ENCODE measurements at places on chromosomes 11 and 22.
A peak's percentile ranks its signal among the peaks of the same experiment; 100 is the strongest.

DNA sequence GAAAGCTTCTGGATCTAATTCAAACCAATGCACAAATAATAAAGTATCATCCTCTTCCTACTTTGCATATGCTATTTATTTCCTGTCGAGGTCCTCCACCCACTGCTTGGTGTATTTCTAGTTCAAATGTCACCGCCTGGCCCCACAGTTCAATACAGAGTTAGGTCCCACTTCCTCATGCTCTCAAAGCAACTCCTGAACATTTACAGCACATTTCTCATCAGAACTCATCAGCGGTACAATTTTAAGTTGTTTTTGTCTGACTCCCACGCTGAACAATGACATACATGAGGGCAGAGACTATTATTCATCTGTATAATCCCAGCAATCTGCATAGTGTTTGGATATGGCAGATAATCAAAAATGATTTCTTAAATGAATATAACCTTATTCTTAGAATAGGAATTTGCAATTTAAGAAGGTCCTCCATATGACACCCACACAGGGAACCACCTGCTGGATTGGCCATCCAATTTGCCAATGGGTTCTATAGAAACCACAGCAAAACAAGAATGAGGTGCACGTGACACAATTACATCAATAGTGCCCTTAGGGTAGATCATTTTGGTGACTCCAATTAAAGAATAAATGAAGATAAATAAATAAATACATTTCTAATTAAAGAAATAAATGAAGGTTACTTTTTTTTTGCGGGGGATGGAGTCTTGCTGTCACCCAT, 54.2 kb downstream of the SLC25A17 start:
- no peak for DNase-seq

- DNase-seq: no peak
Measured at GRCh38 chr11:134393638-134394037, 18.4 kb downstream of the B3GAT1 start.

- no peak for DNase-seq
Measured at GRCh38 chr11:111086058-111086457, 159.5 kb upstream of the POU2AF2 start.

GRCh38 chr11:123603666-123604065, 50.8 kb downstream of the SCN3B start:
- DNase-seq: no peak

DNA sequence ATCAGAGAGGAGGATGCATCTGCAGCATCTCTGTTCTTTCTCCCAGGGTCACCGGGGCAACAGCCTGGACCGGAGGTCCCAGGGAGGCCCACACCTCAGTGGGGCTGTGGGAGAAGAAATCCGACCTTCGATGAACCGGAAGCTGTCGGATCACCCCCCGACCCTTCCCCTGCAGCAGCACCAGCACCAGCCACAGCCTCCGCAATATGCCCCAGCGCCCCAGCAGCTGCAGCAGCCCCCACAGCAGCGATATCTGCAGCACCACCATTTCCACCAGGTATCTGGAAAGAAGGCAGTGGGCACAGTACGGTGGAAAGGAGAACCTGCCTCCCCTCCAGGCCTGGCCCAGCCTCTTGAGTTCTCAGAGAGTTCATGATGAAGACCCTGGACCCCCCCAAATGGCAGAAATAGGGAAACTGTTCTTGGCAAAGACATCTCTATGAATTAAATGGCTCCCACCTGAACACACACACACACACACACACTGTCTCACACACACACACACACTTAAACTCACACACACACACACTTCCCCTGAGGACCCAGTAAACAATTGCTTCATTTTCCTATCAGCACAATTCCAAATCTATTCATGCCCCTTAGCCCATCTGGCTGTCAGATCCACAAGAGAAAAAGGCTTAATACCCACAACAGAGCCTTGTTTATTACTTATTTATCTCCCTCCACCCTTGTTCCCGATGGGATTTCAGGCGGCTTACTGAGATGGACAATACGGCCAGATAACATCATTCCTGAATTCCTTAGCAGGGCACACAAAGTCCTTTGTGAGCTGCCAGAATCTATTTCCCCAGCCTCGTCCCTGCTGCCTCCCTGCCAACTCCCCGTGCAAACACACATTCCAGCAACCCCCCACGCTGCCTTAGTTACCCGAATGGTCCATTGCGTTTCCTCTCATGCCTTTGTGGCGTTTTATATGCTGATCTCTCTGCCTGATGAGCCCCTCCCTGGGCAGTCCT, 8.1 kb downstream of the TMA7B start:
- DNase-seq: no peak

- DNase-seq: no peak
Measured at GRCh38 chr22:34255042-34255441, 334.8 kb upstream of the LARGE1 start.

- peak; percentile 91 for DNase-seq
Measured at GRCh38 chr22:37244114-37244921, at the start of gene RAC2. RAC2 (minus strand) TSS chr22:37244269; CDS start chr22:37244148, 121 bp downstream.

DNA sequence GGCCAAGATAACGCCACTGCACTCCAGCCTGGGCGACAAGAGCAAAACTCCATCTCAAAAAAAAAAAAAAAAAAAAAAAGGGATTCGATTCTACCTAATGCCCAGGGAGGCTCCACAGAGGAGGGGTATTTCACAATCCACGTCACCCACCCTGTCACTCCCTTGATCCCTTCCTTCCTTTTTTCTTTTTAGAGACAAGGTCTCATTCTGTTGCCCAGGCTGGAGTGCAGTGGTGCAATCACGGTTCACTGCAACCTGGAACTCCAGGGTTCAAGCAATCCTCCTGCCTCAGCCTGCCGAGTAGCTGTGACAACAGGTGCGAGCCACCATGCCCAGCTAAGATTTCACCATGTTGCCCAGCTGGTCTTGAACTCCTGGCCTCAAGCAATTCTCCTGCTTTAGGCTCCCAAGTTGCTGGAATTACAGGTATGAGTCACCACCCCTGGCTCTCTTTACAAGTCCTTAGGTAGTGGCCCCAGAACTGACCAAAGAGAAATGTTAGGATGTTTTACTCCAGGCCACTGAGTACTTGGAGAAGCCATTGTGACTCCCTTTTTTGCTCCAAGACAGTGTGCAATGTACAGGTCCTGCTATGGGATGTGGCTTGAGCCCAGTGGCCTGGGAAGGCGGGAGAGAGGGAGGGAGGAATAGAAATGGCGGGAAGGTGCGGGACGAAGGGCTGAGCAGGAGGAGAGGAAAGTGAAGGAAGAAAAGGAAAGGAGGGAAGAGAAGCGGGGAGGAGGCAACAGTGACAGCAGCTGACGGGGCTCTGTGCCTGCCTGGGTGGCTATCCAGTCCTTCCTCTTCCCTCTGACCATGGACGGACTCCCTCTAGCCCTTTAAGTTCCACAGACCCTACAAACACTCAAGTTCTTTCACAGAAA, 11.8 kb upstream of the FXYD2 start:
- no peak for DNase-seq

- DNase-seq: no peak
Measured at GRCh38 chr11:9219115-9219514, 46.0 kb downstream of the DENND5A start.

- no peak for DNase-seq
Measured at GRCh38 chr22:36964106-36964505, 50.7 kb downstream of the CSF2RB start.

DNA sequence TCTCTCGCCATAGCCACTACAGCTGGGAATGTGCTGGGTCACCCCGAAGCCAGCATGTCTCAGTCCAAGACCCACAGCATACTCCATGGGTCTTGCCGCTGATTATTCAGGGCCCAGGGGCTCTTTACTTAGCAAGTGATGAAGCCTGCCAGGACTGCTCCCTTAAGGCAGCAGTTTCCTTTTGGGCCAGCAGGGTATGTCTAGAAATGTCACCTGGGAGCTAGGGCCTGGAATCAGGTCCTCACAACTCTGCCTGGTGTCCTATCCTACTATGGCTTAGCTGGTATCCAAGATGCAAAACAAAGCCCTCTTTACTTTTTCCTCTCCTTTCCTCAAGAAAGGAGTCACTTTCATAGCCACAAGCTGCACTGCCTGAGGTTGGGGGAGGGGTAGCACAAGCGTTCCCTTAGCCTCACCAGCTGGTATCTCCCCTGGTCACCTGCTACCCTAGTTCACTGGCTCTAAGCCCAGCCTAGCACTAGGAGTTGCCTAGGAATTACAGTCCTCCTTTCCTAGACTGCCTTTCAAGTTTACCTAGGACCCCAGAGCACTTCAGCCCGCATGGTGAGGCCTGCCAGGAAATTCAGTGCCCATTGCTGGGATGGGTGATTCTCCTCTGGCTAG, 22.6 kb upstream of the NCR3LG1 start:
- DNase-seq: no peak

DNA sequence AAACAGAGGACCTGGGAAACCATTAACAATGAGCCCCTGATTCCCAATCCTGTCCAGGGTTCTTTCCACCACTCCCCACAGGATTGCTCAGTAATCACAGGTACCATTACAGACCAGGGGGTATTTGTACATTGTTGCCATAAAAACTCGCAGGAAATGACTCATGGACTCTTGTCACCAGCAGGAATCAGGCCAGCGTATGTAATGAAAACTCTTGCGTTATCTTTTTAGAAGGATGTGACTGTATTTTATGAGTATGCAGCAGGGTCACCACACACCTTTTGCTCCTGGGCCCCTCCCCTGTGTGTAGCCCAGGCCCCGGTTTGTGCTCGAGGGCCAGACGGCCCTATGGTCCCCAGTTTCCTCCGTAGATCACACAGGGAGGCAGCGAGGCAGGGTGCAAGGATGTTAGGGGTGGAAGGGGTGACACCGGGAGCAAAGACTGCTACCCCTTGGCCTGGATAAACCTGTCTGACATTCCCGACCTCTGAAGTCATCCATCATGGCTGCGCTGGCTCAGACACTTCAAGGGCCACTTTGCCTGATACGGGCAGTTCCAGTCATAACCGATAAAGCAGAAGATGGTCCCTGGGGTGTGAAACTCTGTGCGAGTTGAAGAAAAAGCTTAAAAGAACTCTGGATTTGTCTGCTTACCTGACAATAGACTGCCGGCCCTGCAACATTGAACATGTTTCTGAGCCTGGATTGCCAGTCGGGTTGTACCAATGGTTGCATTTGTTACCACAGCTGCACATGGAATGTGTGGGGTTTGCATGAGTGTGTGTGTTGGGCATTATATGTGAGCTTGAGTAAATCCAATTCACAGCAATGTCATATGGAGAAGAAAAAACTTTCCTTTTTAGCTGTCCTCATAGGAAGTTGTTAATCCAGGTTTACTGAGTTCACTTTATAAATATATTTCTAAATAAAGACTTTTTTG, 56.9 kb downstream of the MICAL2 start:
- no peak for DNase-seq

GRCh38 chr22:32796865-32797573, 4.5 kb upstream of the TIMP3 start:
- peak; percentile 65 for DNase-seq

GRCh38 chr22:28779833-28780232, 7.3 kb downstream of the CCDC117 start:
- DNase-seq: no peak

DNA sequence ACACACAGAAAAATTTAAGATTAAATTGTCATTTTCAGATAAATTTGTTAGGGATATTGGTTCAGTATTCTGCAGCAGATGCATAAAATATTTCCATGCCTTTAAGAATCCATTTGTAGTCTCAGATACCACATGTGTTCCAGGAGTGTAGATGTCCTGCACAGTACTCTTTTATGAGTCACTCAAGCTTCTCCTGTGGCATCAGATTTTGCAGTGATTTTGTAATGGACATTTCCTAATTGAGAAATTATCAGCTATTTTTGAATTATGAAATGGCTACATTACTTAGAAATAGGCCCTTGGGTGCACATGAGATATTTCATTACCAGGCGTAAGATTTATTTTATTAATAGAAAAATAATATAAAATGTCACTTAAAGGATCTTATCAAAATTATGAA, 18.9 kb downstream of the MMP3 start:
- DNase-seq: no peak

- DNase-seq: no peak
Measured at GRCh38 chr11:76620489-76620888, 50.1 kb downstream of the LRRC32 start.

- no peak for DNase-seq
Measured at GRCh38 chr22:35116817-35117216, 50.9 kb downstream of the ISX start.

DNA sequence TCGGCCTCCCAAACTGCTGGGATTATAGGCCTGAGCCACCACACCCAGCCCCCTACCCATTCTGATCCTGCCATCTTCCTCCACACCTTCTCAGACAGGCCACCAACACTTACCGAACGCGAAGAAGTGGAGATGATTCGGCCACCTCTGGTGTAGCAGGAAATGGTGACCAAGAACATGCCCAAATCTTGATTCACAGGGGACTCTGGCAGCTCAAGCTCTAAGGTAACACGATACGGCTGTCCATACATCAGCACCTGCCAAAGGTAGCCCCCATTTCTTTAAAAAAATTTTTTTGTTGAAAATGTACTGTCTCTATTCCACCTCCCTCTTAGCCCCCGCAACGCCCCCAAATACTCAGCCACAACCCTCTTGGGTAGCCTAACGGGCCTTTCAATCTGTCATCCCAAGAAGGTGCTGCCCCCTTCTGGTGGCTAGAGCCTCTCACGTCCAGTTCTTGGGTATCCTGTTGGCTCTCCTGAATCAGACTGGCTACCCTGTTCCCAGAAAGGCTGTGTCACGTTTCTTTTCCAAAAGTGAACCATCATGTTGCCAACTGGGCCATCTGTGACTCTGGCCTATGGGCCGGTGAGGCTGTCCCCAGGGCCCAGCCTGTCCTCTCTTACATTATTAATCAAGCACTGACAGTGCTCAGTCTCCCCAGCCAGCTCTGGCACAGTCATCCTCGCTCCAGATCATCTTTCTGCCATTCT, 5.3 kb upstream of the LRRN4CL start:
- DNase-seq: peak; percentile 68

GRCh38 chr11:99534812-99535211, 514.1 kb downstream of the CNTN5 start:
- DNase-seq: no peak

DNA sequence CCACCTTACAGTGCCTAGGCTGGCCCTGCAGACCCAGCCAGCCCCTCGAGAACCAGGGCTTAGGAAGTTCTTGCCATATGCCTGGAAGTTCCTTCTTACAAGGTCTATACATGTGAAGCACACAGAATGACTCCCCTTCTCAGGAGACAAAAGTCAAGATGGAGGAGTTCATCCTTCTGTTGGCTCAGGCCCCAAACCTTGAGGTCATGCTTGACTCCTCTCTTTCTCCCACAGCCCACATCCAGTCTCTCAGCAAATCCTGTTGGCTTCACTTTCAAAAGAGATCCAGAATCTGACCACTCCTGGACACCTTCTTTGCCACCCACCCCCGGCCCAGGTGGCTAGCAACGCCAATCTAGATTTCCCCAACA, 1.7 kb upstream of the CD248 start:
- DNase-seq: no peak

GRCh38 chr11:2142762-2143202, 3.6 kb upstream of the IGF2 start:
- DNase-seq: no peak

- DNase-seq: no peak
Measured at GRCh38 chr11:130340671-130341319, 26.1 kb upstream of the ZBTB44 start.

GRCh38 chr11:6631361-6631890, 12.2 kb upstream of the TPP1 start:
- DNase-seq: no peak

- no peak for DNase-seq
Measured at GRCh38 chr22:20086101-20086599, 6.1 kb downstream of the DGCR8 start.
